ENCODE measurements at places on chromosomes 3 and 15.

DNA sequence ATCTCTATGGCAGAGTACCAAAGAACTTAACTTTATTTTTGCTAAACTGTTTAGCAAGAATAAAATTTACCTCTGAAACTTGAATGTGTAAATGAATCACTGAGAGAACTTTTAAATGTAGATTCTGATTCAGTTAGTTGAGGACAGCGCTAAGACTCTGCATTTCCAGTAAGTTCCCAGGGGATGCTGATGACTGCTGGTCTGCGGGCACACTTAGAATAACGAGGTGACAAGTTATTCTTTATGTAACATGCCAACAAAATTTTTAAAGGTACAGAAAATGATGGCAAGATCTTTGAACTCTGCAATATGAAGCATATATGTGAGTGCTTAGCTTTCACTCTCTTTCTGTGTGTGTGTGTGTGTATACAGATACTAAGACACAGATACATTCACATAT, 56.4 kb downstream of the TGFBR2 start:
- no peak for DNase-seq

DNA sequence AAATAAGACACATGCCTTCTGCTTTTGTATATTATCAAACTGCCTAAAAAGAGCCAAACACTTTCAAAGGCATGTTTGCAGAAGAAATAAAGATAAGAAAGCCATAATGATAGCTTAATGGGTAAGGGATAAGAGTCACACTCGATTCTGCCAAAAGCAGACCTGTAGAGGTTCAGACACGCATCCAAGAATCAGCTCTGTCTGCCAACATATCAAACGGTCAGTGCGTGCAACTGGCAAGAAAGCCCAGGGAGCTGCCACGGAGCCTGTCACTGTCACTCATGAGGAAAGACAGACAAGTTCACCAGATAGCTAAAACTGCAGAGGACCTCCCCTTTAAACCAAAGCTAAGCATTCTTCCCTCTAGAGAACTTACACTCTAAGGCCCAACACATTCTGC, 23.2 kb downstream of the DCP1A start:
- DNase-seq: no peak

GRCh38 chr3:123021388-123021787, 6.2 kb downstream of the SEMA5B start:
- no peak for DNase-seq

DNA sequence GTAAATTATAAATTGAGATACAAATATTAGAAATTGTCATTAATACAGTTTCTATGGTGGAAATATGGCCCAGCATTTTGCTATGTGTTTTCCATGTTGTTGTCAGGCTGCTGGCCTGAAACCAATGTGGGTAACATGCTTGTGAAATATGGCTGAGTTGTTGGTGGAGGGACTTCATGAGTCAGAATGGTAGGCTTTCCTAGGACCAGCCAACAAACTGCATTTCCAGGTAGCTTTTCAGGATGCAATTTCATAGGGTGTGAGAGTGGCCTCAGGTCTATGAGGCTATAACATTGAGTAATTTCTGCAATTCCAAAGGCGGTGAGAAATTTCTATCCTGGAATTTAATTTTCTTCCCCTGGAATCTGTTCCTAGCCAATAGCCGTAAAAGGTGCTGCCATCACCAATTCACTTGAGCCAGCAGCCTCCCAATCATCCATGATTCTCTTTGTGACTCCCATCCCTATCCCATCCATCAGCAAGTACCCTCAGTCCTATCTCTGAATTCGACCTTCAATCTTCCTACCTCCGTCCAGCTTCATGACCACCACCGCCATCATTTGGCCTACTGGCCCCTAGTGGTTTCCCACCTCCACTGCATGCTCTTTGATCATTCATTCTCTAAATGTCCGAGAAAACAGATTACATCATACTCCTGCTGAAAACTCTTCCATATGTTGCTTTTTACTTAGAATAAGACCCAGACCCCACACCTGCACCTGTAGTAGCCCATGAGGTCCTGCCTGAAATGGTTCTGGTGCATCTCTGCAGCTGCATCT, 276.6 kb upstream of the CFAP20DC start:
- no peak for DNase-seq

- DNase-seq: no peak
Measured at GRCh38 chr15:77815015-77815414, 182.3 kb upstream of the LINGO1 start.
